ENCODE measurements at places on chromosomes 1 and 21.

DNA sequence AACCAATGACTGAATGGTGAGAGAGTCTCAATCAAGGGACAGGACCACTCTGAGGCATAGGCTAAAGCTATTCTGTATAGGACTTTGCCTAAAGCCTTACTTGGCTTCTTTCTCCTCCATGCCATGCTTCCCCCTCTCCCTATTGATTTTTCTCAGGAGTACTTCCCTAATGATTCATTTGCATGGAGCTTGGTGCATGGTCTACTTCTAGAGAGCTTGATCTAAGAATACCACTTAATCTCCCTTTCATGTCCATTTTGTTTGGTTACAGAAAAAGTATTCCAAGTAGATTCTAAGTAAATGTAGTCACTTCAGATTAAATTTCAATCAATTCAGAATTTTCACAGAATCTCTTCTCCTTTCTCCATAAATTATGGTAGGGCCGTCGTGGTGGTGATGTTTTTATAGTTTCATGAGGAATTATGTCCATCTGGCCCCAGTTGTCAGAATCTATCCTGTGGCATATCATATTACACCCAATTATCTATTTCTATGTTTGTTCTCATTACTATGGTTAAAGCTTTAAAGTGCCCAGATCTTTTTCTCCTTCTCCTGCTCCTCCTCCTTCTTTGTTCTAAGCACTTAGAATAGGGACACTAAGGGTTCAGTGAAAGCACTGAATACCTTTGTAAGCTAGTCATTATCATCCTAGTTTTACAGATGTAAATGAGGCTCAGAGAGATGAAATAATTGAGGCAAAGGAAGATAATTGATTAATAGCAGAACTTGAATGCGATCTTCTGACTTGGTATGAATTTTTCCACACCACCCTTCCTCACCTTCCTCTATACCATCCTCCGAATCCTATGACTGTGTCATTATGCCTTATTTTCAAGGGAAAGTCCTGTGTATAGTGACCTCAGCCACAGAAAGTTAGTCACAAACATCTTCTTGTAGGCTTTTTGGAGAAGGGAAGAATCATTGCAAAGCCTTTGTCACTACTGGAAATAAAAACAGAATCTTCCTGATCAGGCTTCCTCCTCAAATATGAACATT is 85.6 kb upstream of the ZRANB2 start:
- no peak for DNase-seq

GRCh38 chr1:152018537-152018936 is 18.3 kb downstream of the S100A11 start:
- DNase-seq = no peak

DNA sequence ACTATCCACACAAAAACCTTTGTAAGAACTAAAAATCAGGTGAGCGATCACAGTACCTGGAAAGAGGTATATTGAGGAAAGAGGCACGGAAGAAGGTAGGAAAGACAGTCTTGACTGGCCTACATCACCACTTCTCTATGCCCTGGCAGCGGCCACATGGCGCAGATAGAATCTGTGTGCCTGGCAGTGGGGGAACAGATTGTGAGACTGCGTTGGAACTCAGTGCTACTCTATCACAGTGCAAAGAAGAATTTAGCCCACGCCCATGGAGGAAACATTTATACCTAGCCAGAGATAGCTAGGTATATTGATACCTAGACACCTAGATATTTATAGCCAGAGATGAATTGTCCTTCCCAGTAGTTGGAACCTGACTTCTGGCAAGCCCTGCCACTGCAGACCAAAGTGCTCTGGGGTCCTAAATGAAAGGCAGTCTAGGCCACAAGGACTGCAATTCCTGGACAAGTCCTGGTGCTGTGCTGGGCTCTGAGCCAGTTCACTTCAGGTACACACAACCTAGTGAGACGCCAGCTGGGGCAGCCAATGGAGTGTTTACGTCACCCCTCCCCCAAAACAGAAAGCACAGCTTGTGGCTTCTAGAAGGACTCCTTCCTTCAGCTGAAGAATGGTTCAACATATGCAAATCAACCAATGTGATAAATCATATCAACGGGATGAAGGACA is 51.9 kb downstream of the DHX9 start:
- DNase-seq = no peak

- DNase-seq = peak; percentile 90
Observed at GRCh38 chr1:112466078-112466660, 42.6 kb upstream of the WNT2B start.

- DNase-seq = no peak
Observed at GRCh38 chr21:44804762-44805161, 3.1 kb upstream of the UBE2G2 start.

DNA sequence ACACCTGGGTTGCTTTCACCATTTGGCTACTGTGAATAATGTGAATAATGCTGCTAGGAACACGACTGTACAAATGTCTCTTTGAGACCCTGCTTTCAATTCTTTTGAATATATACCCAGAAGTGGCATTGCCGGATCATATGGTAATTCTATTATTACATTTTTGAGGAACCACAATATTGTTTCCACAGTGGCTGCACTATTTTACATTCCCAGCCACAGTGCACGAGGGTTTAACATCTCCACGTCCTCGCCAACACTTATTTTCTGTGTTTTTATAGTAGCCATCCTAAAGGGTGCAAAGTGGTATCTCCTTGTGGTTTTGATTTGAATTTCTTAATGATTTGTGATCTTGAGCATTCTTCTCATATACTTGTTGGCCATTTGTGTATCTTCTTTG is 15.7 kb downstream of the FHAD1 start:
- DNase-seq = no peak

DNA sequence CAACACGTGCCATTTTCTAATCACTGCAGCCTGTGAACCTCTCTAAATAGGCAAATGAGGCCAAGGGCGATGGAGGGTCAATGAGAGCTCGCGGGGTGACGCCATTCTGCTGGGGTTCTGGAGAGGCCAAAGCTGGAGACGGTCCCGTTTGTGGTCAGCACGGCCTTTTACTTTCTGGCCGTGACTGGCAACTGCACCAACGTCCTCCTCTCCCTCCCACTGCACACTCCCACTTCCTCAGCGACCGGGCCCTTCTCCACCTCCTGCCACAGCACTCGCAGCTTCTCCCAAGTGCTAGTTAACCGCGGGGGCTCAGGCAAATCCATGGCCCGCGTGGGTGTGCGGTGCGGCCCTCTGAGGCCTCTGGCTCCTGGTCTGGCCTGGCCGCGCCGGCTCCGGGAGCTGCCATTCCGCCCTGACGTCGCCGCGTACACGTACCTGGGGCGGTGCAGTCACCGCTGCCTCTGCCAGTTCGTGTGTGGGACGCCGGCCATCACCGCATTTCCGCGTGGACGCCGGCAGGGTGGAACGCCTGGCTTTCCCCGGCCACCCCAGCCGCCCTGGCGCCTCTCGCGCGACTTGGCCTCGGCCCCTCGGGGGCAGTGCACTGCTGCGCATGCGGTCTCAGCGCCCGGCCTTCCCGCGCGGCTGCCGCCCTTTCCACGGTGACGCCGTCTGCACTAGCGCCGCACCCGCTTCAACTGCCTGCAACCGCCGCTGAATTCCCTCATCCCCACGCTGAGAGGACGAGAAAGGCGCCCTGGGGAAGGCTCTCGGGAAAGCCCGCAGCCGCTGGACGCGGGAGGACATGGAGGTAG is 18.2 kb downstream of the OR2C3 start:
- DNase-seq = no peak

GRCh38 chr21:38507374-38507942 is 9.2 kb upstream of the ERG start:
- no peak for DNase-seq

- DNase-seq = no peak
Observed at GRCh38 chr1:57770772-57771171, 346.9 kb upstream of the DAB1 start.

DNA sequence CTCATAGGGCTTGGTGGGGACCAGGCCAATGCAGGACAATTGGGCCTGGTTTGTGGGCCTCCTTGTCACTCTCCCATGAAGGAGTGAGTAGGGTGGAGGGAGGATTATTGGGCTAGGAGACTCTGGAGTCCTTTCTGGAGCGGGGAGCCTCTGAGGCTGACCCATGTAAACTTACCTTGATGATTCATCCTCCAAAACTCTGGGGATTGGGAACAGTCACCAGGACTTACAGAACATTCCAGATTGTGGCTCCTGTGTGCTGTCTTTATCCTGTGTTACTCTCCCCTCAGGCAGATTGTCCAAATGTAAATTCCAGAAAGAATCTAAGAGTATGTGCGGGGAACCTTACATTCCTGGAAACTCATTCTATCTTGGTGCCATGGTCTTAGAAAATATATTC is 197.6 kb downstream of the CAMTA1 start:
- DNase-seq = no peak

- DNase-seq = no peak
Observed at GRCh38 chr21:32962268-32962667, 63.5 kb upstream of the OLIG2 start.

DNA sequence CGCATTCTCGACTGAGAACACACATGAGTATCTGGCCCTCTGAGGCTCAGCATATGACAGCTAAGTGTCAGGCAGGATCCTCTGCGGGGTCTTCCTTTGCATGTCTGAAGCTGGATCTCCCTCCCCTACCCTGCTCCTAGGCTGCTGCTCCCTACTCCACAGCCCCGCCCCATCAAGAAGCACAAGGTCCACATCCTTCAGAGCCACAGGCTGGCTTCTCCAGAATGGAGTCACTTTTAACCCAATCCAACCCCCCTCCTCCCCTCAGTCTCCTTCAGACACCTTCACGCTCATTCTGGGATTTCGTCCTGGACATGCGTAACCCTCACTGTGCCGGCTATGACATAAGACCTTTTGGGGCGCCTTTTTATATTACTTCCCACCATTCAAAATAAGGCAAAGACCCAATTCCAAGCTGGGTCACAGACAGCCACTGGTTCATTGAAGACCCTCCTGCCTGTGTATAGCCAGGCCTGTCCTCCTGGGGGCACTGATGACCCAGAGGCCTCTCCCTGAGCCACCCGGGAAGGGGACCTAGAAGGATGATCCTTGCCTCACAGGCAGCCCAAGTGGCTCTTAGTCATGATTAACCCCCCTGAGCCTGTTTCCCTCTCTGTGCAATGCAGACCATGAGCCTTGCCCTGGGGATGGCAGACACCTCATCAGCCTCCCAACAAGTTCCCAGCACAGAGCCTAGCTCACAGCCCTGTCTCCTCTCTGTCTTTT is 4.7 kb downstream of the ADGRB2 start:
- DNase-seq = no peak

GRCh38 chr1:200838676-200839445 is 33.9 kb upstream of the GPR25 start:
- no peak for DNase-seq

DNA sequence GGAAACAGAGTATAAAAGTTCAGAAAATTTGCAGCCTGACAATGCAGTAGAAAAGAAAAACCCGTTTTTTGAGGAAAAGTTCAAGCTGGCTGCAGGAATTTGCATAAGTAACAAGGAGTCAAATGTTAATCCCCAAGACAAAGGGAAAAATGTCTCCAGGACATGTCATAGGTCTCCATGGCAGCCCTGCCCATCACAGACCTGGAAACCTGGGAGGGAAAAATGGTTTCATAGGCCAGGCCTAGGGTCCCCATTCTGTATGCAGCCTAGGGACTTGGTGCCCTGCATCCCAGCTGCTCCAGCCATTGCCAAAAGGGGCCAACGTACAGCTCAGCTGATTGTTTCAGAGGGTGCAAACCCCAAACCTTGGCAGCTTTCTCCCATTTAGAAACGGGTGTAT is 3.6 kb upstream of the KCNT2 start:
- DNase-seq = no peak

DNA sequence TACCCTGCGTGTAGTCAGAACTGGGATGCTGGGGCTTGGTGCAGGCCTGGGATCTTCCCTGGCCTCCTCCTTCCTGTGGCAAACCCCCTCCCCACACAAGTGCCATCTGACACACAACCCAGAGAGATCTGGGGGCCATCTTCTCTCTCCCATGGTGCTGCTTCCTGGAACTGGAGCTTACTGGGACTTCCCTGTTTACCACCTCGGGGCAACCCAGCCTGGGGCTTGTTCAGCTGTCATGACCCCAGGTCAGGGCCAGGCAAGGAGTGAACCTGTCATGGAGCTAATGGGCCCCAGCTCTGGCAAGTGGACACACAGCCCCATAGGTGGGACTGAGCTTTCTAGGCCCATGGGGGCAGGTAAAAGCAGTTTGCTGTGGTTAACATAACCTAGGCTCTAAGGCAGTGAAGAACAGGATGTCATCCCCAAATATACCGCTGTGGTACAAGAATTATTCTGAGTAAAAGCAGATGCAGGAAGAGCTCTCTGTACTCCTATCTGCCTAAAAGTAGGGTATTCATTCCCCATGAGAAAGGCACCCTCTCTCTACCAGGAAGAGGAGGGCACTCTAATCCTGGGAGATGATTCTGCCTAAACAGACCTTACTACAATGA is 2.4 kb downstream of the TRIM11 start:
- no peak for DNase-seq

- no peak for DNase-seq
Observed at GRCh38 chr1:12549460-12550349, 68.3 kb downstream of the DHRS3 start.

- no peak for DNase-seq
Observed at GRCh38 chr1:235552146-235552716, 48.0 kb upstream of the B3GALNT2 start.

- DNase-seq = no peak
Observed at GRCh38 chr1:214281720-214282629, 1.0 kb downstream of the SMYD2 start.

DNA sequence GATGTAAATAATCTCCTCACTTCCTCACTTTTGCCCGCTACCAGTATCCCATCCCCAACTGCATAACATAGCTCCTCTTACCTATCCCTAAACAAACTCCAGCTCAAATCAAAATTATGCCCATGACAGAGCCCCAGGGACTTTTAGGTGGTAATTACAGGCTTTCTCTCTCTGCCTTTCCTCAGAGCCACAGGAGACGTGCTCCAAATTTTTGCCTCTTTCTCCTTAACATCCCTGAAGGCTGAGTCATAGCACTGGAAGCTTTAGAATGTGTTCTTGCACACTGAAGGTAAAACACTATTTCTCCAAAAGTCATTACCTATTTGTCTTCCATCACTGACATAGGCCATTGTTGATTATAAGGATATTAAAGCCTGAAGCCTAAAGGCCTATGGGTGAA is 263.5 kb upstream of the PLD5 start:
- DNase-seq = no peak

- DNase-seq = no peak
Observed at GRCh38 chr21:44029460-44030087, 17.5 kb downstream of the TRAPPC10 start.

DNA sequence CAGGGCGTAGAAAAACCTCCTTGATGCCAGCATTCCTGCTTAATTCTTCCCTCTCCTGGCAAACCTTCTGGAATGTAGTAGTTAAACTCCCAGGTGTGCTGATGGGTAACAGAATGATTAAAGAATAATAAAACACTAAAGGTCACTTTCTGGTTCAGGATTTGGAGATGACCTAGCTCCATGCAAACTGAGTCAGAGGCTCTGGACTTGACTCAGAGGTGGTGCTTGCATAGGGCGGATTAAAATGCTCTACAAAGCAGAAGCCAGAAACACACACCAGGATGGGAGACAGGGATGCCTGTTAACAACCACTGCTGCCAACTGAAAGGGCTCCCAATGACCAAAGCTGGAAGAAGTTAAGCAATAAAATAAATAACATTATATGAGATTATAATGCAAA is 41.5 kb downstream of the KRTAP19-8 start:
- DNase-seq = no peak
